ENCODE measurements at places on chromosomes 7 and 10. TPM values are rescaled to one million over a fixed set of nuclear protein-coding genes. Genes with fewer than 3 reads are reported as not detected.

SEMA3C gene
- 102 TPM for total RNA-seq

PAXIP1 gene
- total RNA-seq, result 5.9 TPM

MRC1 gene
- 0.13 TPM for total RNA-seq

SPACDR gene
- not detected for total RNA-seq

COMTD1 gene
- 47.8 TPM for total RNA-seq

ABCC2 gene
- total RNA-seq, result 3.4 TPM

CLDN4 gene
- 3.2 TPM for total RNA-seq

CHAT gene
- total RNA-seq, result not detected

KNDC1 gene
- total RNA-seq, result not detected

LIPF gene
- total RNA-seq, result not detected

CHST3 gene
- total RNA-seq, result 10.3 TPM

HYCC1 gene
- 83.0 TPM for total RNA-seq

PTPN20 gene
- 0.08 TPM for total RNA-seq

SCIN gene
- total RNA-seq, result 0.26 TPM

LIPN gene
- total RNA-seq, result not detected

SLC16A12 gene
- total RNA-seq, result 0.91 TPM

ASB10 gene
- total RNA-seq, result not detected

KLF14 gene
- 0.13 TPM for total RNA-seq

CAMK2B gene
- total RNA-seq, result not detected

AZGP1 gene
- total RNA-seq, result 0.40 TPM

FZD1 gene
- 35.7 TPM for total RNA-seq

PAPOLB gene
- not detected for total RNA-seq

SPAM1 gene
- not detected for total RNA-seq

FAM241B gene
- total RNA-seq, result not detected

PIK3AP1 gene
- 0.78 TPM for total RNA-seq
